ENCODE measurements at places on chromosomes 7 and 10.

- peak; percentile 76 for DNase-seq
Observed at GRCh38 chr7:30224511-30225062, 59.8 kb upstream of the ZNRF2 start.

DNA sequence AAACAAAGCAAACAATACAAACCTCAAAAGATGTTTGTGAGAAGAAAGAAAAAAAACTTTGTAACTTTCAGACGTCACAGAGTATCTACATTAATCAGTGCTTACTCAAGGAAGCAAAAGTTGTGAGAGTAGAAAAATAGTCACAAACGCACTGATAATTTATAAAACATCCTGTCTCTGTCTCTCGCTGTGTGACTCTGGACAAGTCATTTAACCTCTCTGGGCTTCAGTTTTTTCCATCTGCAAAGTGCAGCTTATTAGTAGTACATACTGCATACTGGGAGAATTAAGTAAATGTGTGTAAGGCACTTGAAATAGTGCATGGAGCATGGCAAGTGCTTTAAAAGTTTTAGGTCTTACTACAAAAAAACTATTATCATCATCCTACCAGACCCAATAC, 3.8 kb downstream of the ARHGAP12 start:
- DNase-seq = no peak

DNA sequence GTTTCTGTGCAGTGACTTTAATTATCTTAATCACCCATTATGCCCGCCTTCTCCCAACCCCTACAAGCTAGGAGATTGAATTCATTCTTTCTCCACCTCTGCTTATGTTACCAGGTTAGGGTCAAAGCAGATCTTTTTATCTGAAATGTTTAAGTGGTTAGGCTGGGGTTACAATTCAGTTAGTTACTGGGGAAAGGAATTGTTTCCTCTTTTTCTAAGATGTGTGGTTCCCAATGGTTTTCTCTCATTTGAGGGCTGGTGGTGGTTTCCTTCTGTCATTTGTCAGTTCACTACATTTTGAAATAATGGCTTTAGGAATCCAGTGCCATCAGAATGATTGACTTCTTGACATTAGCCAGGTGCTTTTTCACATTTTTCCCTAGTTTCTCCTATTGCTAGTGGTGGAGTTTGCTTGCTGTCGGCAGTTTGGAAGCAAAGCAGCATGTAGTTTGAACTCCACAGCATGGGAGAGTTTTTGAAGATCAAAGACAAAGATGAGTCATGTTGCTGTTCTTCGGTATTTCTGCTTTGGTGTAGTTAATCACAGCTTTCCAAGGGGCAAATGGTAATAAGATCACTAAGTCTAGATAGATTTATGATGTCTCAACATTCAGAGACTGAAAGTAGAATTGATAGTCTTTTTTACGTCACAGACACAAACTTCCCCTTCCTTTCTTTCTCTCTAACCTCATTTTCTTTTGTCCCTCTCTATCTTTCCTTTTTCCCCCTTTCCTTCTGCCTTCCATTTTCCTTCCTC, 168.2 kb downstream of the SND1 start:
- DNase-seq = peak; percentile 15

- DNase-seq = no peak
Observed at GRCh38 chr7:115106316-115106715, 184.4 kb downstream of the MDFIC start.

DNA sequence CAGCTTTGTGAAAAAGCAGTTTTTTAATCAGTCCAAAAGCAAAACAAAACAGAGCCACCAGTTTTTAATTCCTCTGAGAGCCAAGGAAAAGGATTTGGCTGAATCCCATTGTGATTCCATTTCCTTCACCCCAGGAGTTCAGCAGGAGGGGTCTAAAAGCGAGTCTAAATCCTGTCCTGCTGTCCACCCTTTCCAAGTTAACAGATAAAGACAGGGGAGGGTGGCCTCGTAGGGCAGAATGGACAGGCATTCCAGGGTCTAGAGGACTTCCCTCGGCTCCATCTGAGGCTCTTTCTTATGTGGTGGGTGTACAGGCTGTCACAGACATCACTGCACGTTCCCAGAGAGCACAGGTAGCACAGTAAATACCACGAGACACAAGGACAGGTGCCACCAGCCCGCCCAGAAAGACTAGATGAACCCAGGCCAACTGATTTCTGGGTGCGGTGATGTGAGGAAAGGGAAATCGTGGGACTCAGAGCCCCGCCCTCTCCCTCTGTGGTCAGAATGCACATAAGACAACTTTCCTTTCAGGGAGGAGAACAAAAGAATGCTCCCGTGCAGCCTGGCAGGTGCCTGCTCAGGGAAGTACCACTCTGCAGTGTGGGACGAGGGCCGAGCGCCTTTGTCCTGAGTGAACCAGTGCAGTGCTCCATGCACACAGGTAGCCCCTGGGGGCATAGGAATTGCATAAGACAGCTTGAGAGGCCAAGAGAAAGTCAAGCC, 119.7 kb downstream of the ABLIM1 start:
- DNase-seq = no peak

- no peak for DNase-seq
Observed at GRCh38 chr10:97140902-97141745, 44.6 kb downstream of the SLIT1 start.

GRCh38 chr10:29982997-29983648, 76.3 kb downstream of the JCAD start:
- DNase-seq = no peak

GRCh38 chr7:81491573-81491972, 278.3 kb downstream of the HGF start:
- no peak for DNase-seq

- DNase-seq = no peak
Observed at GRCh38 chr7:14303536-14303935, 314.1 kb upstream of the ETV1 start.
